ENCODE measurements at places on chromosomes 5 and 9.

DNA sequence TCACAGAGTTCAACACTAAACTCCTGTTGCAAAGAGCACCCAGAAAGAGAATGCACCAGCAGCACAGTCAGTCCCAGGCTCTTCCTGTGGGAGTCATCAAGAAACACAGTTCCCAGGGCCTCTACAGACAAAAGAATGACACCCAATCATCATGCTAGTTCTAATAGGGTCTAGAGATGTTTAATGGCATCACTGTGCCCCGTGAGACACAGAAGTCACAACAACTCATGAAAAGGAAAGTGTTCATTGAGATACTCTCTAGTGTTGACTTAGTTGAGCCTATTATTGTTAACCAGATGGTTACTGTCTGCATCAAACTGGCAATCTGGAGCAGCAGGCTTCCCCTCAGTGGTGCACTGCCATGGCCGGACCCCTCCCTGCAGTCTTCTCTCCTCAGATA lies 1.6 kb downstream of the KLHL3 start:
- peak overlapping the region; percentile 75 for H3K27ac ChIP-seq
- no peaks in the 10 kb centered on the region for H3K36me3 ChIP-seq
- peak overlapping the region; percentile 50 for H3K4me3 ChIP-seq
- H3K27me3 ChIP-seq, result no peaks in the 10 kb centered on the region
- no peak for DNase-seq

DNA sequence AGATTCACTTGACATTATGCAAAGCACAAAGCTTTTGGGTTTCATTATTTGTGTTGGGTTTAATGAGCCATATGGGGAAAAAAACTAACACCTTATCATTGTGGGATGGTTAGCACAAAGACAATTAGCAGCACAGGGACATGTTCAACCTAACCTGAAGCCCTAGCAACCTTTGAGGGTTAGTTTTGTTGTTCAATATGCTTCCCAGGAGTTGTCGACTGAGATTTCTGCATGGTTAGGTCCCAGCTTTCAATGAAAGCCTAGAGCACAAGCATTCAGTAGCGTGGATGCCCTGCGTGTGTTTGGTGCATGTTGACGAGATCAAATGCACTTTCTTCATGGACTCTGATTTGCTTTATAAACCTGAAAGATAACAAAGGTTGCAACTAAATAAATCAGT lies 565.2 kb upstream of the TLE4 start:
- H3K4me1 ChIP-seq, result no peaks in the 10 kb centered on the region
- no peak overlapping the region for H3K27ac ChIP-seq
- no peaks in the 10 kb centered on the region for H3K27me3 ChIP-seq
- H3K4me3 ChIP-seq, result no peak overlapping the region
- H3K36me3 ChIP-seq, result no peaks in the 10 kb centered on the region

GRCh38 chr5:61595426-61595825 lies 263.4 kb downstream of the ZSWIM6 start:
- no peaks in the 10 kb centered on the region for H3K27me3 ChIP-seq
- no peak for DNase-seq
- H3K27ac ChIP-seq, result no peak overlapping the region
- H3K36me3 ChIP-seq, result no peaks in the 10 kb centered on the region
- H3K4me3 ChIP-seq, result no peak overlapping the region

- no peaks in the 10 kb centered on the region for H3K4me1 ChIP-seq
- peak overlapping the region; percentile 24 for H3K4me3 ChIP-seq
- no peak for DNase-seq
Measured at GRCh38 chr5:16713386-16713928, 96.7 kb upstream of the RETREG1 start.

- no peaks in the 10 kb centered on the region for H3K4me1 ChIP-seq
- H3K4me3 ChIP-seq, result no peak overlapping the region
- no peaks in the 10 kb centered on the region for H3K36me3 ChIP-seq
- H3K27ac ChIP-seq, result no peak overlapping the region
- DNase-seq, result no peak
Measured at GRCh38 chr5:37810311-37810710, 29.5 kb downstream of the GDNF start.

DNA sequence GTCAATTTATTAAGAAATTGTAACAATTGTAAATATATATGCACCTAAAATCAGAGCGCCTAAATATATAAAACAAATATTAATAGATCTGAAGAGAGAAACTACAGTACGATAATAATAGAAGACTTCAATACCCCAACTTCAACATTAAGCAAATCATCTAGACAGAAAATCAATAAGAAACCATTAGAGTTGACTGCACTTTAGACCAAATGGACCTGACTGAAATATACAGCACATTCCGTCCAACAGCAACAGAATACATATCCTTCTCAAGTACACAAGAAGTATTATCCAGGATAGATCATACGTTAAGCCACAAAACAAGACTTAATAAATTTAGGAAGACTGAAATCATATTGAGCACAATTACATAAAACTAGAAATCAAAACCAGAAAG lies 208.7 kb downstream of the MED10 start:
- no peaks in the 10 kb centered on the region for H3K36me3 ChIP-seq
- H3K27ac ChIP-seq, result no peak overlapping the region
- no peaks in the 10 kb centered on the region for H3K4me1 ChIP-seq
- no peak for DNase-seq
- H3K27me3 ChIP-seq, result no peaks in the 10 kb centered on the region

DNA sequence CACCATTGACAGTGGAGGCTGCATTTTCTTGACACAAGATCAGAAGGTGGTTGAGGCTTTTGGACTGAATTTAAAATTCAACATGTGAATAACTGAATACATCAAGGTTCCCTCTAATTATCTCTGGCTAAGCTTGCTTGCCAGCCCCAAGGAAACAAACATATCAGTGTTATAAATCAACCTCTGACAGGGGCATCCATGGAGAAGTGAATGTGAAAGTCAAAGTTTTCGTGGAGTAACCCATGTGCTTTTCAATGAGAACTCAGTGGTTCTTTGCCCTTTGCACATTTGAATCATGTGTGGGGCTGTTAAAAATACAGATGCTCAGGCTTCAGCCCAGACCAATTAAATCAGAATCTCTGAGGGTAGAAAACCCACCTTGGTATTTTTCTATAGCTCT lies 128.9 kb downstream of the LRRC70 start:
- H3K4me1 ChIP-seq, result no peaks in the 10 kb centered on the region
- H3K36me3 ChIP-seq, result no peaks in the 10 kb centered on the region
- H3K4me3 ChIP-seq, result no peak overlapping the region
- H3K27ac ChIP-seq, result no peak overlapping the region
- no peak for DNase-seq

DNA sequence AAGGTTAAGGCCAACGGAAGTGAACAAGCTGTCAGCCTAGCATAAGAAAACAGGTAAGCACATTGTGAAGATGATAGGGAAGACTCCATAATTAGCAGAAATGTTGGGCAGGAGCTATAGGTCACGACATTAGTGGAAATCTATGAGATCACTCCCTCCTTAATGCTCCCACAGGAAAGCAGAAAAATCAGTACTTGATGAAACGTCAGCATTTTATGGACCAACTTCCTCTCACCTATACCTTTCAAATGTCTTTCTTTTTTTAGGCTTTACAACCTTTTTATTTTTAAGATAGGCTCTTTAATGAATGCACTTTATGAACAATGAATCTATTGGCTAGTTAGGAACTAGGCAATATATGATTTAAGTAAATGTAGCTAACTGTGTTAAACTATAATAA lies 29.4 kb upstream of the HCN1 start:
- no peaks in the 10 kb centered on the region for H3K27me3 ChIP-seq
- no peak for DNase-seq
- no peak overlapping the region for H3K4me3 ChIP-seq
- H3K4me1 ChIP-seq, result no peaks in the 10 kb centered on the region

GRCh38 chr5:67969631-67970030 lies 245.9 kb upstream of the PIK3R1 start:
- no peaks in the 10 kb centered on the region for H3K36me3 ChIP-seq
- H3K4me1 ChIP-seq, result no peaks in the 10 kb centered on the region
- no peak for DNase-seq
- no peak overlapping the region for H3K4me3 ChIP-seq

DNA sequence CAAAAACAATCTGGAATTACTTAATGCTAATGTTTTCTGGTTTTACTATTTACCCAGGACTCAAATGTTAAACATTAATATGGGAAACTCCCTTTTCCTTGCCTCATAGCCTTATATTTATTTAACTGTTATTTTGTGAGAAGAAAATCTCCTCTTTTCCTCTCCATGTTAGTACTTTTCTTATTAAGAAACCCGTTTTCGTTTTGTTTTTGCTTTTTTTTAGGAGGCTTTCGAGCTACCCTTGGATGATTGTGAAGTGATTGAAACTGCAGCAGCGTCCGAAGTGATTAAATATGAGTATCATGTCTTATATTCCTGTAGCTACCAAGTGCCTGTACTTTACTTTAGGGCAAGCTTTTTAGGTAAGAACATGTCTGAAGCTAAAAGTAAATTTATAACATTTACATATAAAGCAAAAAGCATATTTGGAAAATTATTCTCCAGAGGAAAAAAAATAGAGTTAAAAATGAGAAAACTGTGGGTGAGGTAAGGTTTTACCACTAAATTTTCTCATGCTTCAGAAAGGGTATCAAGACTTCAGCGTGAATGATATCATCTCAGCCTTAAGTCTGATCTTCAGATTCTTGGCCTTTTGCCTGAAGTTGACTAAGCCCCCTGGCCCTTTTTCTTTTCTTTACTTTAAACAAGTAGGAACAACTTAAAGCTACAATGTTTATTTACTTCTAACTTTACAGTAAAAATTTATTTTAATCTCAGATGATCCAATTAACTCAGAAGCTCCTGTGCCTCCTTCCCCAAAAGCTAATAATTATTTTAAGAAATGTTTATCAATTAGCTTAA lies 113.8 kb downstream of the RPS23 start:
- DNase-seq, result no peak
- no peaks in the 10 kb centered on the region for H3K4me1 ChIP-seq
- no peaks in the 10 kb centered on the region for H3K27me3 ChIP-seq
- no peak overlapping the region for H3K4me3 ChIP-seq
- H3K36me3 ChIP-seq, result no peaks in the 10 kb centered on the region

DNA sequence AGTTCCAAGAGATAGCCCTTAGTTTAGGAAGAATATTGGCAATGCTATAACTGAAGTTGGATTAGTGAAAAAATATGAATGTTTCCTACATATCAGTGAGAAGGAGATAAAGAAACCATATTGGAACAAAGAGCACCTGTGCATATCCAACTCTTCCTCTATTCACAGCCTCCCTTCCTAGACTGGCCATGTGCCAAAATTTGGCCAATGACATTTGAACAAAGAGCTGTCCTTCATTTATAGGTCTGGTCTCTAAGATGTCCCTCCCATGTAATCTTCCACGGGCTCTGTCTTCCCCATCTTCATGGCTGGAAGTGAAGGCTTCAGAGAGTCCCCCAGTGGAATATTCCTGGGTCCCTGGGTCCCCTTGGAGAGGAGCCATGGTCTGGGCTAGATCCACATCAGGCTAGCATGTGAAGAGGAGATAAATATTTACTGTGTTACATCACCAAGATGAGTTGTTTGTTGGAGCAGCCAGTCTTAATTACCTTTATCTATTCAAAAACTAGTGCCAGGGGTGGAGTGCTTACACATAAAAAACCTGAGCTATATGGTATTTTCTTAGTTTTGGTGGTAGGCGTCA lies 190.0 kb upstream of the S1PR3 start:
- no peaks in the 10 kb centered on the region for H3K27me3 ChIP-seq
- no peak overlapping the region for H3K27ac ChIP-seq
- no peak for DNase-seq

GRCh38 chr5:128334010-128334716 lies 203.9 kb downstream of the FBN2 start:
- no peak overlapping the region for H3K27ac ChIP-seq
- H3K4me1 ChIP-seq, result no peaks in the 10 kb centered on the region
- H3K36me3 ChIP-seq, result no peaks in the 10 kb centered on the region

GRCh38 chr5:39224196-39224761 lies 4.9 kb upstream of the FYB1 start:
- no peak overlapping the region for H3K27ac ChIP-seq
- H3K27me3 ChIP-seq, result no peaks in the 10 kb centered on the region
- no peaks in the 10 kb centered on the region for H3K36me3 ChIP-seq
- no peaks in the 10 kb centered on the region for H3K4me1 ChIP-seq

DNA sequence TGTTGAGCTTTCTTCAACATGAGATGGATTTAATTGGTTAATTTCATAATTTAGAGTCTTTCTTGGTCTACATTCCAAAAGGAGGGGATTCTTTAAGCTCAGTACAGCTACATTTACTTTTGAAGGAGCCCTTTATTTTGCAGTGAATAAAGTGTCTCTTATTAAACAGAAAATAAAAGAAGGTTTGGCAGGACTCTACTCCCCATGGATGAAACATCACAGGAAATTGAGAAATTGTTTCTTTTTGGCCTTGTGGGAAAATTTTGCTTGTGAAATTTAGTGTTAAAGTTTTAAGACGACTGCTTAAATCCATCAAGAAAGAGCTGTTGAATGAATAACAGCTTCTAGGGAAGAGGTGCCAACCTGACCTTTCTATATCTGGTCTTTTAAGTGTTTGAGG lies 187.7 kb downstream of the NTRK2 start:
- H3K4me3 ChIP-seq, result no peak overlapping the region
- no peaks in the 10 kb centered on the region for H3K36me3 ChIP-seq
- H3K27ac ChIP-seq, result peak overlapping the region; percentile 65
- H3K4me1 ChIP-seq, result no peaks in the 10 kb centered on the region
- DNase-seq, result no peak

- H3K27ac ChIP-seq, result no peak overlapping the region
- peaks cover 30% of the 10 kb centered on the region for H3K4me1 ChIP-seq
- H3K4me3 ChIP-seq, result no peak overlapping the region
- H3K36me3 ChIP-seq, result peaks cover 5% of the 10 kb centered on the region
- no peaks in the 10 kb centered on the region for H3K27me3 ChIP-seq
Measured at GRCh38 chr5:40781843-40782409, 16.2 kb downstream of the PRKAA1 start.

- no peak overlapping the region for H3K27ac ChIP-seq
- H3K4me1 ChIP-seq, result no peaks in the 10 kb centered on the region
- H3K27me3 ChIP-seq, result no peaks in the 10 kb centered on the region
Measured at GRCh38 chr5:144230806-144231205, 60.1 kb downstream of the KCTD16 start.

DNA sequence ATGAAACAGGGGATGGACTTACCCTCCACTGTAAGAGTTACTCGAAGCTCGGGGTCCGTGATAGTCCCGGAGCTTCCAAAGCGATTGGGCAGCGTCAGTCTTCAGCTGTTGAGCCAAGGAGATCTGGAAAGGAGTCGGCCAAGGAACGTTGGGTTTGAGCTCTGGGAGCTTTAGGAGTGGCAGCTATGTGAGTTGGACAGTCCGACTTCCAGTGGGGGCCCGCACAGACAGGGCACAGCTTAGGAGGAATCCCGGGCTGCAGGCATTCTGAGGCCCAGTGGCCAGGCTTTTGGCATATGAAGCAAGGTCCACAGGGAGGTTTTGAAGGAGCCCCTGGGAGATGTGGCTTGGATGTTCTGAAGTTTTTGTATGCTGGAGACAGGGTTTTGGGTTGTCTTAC lies 72.7 kb downstream of the PHAX start:
- DNase-seq, result no peak
- H3K27me3 ChIP-seq, result no peaks in the 10 kb centered on the region
- no peak overlapping the region for H3K4me3 ChIP-seq
- no peak overlapping the region for H3K27ac ChIP-seq
- no peaks in the 10 kb centered on the region for H3K4me1 ChIP-seq

GRCh38 chr5:18507114-18507513 lies 872.9 kb downstream of the TAF11L14 start:
- no peak overlapping the region for H3K4me3 ChIP-seq
- H3K36me3 ChIP-seq, result no peaks in the 10 kb centered on the region
- H3K27ac ChIP-seq, result no peak overlapping the region
- no peak for DNase-seq
- no peaks in the 10 kb centered on the region for H3K27me3 ChIP-seq
- no peaks in the 10 kb centered on the region for H3K4me1 ChIP-seq
